T-helper 22 cell (primary cell): ENCODE measurements at places on chromosomes 4 and X.

GRCh38 chr4:94574616-94575015 lies 122.9 kb downstream of the PDLIM5 start:
- no peak for DNase-seq

DNA sequence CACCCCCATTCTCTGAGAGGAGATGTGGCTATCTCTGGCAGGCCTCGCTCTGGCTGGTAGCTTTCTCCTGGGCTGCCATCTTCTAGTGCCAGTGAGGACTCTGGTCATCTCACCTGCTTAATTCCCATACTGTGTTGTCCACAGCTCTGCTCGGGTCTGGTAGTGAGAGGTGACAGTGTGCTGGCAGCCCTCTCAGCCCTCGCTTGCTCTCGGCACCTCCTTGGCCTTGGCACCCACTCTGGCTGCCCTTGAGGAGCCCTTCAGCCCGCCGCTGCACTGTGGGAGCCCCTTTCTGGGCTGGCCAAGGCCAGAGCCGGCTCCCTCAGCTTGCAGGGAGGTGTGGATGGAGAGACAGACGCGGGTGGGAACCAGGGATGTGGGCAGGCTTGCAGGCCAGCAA lies 52.7 kb downstream of the CPLX1 start:
- no peak for DNase-seq

GRCh38 chr4:144685911-144686310 lies 40.0 kb downstream of the HHIP start:
- DNase-seq = no peak

GRCh38 chrX:116204932-116205331 lies 34.4 kb downstream of the AGTR2 start:
- DNase-seq = no peak

DNA sequence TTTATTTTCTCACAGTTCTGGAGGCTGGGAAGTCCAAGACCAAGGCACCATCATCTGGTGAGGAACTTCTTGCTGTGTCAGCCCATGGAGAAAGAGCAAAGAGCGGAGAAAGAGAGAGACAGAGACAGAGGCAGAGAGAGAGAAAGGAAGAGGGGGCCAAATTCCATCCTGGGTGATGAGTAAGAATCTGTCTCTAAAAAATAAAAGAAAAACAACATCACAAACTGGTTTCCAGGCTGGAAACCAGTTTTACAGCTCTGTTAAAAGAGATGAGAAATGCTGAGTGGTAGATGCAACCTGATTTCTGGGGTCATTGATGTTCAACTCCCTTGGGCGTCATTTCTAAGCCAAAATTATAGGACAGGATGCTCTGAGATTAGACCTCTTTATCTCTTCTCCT lies 72.9 kb downstream of the SHOX start:
- no peak for DNase-seq

DNA sequence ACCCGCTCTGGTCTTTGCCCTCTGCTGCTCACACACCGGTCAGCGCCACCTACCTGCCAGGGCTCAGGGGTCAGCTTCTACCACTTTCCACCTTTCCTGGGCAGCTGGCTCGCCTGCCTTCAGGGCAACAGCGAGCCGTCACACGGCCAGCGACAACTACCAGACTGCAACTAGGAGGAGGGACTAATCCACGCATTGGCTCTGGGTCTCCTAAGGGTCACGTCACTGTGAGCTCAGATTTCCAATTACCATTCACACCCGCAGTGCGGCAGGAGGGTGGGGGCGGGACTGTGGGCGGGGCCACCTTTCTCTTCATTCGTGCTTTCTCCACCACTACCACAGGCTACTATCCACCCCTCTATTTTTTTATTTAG lies at the start of gene BEX5:
Gene BEX5, minus strand, starts transcription at position 172 of the 374 bp plus-strand sequence. CDS start 1,712 bp downstream, outside the sequence.
- peak; percentile 51 for DNase-seq

DNA sequence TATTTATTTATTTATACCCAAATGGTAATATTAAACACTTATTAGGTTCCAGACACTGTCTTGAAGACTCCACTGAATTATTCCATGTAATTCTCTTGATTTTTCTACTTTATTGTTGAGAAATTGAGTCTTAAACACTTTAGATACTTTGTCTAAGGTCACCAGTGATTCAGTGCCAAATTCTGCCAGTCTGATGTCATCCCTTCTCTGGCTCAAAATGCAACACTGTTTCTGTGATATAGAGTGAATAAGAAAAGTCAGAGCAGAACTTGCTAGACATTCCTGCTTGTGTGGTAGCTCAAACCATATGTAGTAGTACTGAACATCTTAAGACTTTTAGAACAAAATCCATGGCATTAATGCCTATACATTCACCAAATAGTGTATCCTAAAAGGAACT lies 164.3 kb downstream of the GABRB1 start:
- no peak for DNase-seq

GRCh38 chr4:2867758-2868491 lies 24.3 kb downstream of the ADD1 start:
- no peak for DNase-seq

DNA sequence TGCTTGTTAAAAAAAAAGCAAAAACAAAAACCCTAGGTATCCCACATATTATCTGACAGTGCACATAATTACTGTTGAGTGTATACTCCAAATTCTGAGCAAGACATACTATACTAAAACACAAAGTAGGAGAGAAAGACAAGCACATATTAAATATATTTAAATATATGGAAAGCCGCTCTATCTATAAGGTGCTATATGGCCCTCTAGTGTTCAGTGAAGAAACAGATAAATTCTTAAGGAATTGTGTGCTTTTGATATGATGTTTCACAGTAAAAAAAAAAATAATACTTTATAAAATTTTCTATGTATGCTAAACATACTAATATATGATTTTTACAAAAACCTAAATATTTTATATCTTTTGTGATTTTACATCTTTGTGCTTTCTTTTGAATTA lies 137.8 kb downstream of the FBXW7 start:
- no peak for DNase-seq

- DNase-seq = no peak
These were observed 279.9 kb downstream of the ASMT start for GRCh38 chrX:1894740-1895139.

DNA sequence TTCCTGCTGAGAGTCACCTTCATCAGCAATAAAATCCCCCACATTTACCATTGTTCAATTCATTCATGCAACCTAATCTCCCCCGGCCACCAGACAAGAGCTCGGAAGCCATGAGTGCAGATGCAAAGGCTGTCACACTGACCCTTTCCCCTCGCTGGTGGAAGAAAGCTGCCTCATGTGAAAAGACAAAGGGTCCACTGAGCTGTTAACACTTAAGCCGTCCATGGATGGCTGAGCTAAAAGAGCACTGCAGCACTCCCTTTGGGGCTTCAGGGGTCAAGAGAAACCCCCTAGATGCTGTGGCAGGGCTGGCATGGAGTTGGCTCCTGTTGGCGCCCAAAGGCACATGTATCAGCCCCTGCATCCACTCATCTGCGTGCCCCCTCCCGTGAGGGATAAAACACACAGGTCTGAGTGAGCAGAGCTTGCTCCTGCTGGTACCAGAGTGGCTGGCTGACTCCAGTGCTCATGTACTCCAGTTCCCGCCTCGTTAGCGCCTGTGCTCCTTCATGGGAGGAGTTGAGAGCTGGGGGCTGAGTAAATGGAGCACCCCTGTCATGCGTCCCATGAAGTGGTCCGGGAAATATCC lies 216.5 kb downstream of the PDHA2 start:
- DNase-seq = no peak

GRCh38 chr4:13990596-13991589 lies 363.4 kb upstream of the BOD1L1 start:
- no peak for DNase-seq

DNA sequence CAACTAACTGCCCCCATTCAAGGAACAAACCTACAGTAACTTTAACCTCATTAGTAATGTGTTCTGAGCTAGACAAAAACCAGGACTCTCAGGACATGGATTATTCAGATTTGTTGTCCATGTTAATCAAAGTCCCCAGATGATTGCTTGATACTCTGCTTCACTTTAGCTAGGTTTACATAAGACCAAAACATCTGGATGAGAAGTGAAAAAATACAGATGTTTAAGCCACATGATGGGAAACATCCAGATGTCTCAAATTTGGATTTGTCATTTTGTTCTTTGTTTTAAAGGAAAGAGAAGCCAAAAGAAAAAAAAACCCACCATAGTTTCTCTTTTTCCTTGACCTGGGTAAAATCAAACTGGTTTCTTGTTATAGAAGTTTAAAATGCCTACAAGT lies 48.5 kb upstream of the NRK start:
- DNase-seq = no peak

- DNase-seq = no peak
These were observed 73.3 kb downstream of the NCAPG start for GRCh38 chr4:17884063-17884462.

DNA sequence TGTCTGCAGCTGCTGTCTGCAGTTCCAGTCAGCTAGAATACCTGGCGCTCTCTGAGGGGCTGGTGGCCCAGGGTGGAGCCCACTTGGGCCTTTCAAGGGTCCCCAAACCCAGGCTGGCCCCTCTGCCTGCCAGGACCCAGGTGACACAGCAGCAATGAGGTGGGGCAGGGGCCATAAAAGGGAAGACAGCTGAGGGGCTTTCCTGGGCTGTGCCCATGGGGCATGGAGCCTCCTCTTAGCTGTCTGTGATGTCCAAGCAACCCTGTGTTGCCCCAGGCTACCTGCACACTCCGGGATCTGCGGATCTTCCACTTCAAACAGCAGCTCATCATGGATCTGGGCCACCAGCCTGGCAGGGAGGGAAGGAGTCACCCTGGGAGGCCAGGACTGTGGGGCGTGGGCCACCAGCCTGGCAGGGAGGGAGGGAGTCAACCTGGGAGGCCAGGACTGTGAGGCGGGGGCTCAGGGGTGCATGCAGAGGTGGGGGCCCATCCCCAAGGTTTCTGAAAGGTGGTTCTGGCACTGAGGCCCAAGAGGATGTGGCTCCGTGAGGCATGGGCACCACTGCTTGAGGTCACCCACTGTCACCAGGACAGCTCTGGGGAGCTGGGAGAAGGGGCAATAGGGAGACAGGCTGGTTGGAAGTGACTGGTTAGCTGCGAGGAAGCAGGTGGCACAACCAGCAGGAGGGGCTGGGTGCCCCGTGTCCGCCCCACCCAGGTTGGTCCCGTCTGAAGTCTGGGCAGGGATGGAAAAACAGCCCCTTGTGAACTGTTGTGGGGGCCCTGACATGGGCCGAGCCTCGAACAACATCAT lies 16.3 kb downstream of the NAT8L start:
- no peak for DNase-seq

- no peak for DNase-seq
These were observed 380.4 kb downstream of the RAPGEF2 start for GRCh38 chr4:159483110-159483781.

- DNase-seq = no peak
These were observed 103.4 kb upstream of the PDLIM3 start for GRCh38 chr4:185638548-185639301.

- no peak for DNase-seq
These were observed 162.0 kb downstream of the RNF150 start for GRCh38 chr4:140971077-140971792.

DNA sequence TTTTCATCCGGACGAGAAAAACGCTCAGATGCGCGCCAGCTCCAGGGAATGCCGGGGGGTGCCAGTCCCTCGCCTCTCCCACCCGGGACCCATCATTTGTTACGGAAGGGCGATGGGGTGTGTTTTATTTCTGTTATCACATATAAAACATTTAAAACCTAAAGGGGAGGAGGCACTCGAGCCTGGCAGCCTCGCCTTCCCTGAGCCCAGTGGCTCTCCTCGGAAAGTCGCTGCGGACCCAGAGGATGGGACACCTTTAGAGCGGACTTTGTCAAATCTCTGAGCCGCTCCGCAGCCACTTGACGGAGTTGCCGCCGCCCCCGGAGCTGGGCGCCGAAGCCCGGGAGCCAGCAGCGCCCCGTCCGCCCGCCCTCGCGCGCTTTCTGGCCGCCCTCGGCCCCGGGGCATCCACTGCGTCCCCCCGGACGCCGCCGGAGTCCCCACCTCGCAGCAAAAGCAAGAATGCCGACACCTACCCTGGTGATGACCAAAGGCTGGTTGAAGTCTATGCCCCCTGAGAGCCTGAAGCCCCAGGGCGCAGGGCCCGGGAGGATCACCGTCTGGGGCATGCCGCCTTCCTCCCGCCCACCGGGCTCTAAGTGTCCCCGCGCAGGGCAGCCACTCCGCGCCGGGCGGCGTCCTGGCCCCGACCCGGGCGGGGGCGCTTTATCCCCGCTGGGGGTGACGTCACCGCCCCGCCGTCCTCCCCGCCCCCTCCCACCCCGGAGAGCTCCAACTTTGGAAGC lies at the start of gene PDLIM3:
Gene PDLIM3, minus strand, starts transcription at position 642 of the 746 bp plus-strand sequence. Its CDS starts 73 bp downstream, at position 569.
- no peak for DNase-seq

DNA sequence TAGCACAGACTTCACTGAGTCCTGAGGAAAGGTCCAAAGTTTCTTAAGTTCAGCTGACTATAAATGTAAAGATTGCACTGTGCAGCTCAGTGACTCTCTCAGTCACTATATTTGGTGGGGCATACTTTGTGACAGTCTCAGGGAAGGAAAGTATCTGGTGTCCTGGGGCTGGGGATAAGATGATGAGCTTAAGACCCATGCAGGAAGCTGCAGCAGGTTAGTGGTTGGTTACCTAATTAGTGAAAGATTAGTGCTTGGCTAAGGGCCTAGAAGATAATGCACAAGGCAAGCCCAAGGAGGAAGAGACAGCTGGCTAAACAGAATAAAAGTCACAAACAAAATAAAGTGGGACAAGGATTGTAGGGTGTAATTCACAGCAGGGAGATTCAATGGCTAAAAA lies 25.4 kb upstream of the SLITRK4 start:
- no peak for DNase-seq

- no peak for DNase-seq
These were observed 77.9 kb downstream of the EGF start for GRCh38 chr4:109990261-109991257.

- no peak for DNase-seq
These were observed 10.6 kb downstream of the PBDC1 start for GRCh38 chrX:76183289-76184049.

DNA sequence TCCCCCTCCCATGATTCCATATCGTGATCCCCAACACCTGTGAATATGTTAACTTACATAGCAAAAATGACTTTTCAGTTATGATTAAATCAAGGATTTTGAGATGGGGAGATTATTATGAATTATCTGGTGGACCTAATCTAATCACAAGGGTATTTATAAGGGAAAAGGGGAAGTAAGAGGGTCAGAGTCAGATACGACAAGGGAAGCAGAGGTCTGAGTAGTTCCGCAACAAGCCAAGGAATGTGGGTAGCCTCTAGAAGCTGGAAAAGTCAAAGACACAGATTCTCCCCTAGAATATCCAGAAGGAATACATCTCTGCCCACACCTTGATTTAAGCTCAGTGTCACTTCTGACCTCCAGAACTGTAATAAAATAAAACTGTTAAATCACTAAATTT lies 1.0 kb upstream of the IL13RA1 start:
- DNase-seq = no peak
